Stimulated activated CD4-positive, alpha-beta T cell treated with anti-CD3 and anti-CD28 coated beads, Interleukin-1b, Interleukin-23, amount 100 ng/mL, for 24 hours (primary cell): ENCODE measurements at places on chromosomes 16 and 17.

DNA sequence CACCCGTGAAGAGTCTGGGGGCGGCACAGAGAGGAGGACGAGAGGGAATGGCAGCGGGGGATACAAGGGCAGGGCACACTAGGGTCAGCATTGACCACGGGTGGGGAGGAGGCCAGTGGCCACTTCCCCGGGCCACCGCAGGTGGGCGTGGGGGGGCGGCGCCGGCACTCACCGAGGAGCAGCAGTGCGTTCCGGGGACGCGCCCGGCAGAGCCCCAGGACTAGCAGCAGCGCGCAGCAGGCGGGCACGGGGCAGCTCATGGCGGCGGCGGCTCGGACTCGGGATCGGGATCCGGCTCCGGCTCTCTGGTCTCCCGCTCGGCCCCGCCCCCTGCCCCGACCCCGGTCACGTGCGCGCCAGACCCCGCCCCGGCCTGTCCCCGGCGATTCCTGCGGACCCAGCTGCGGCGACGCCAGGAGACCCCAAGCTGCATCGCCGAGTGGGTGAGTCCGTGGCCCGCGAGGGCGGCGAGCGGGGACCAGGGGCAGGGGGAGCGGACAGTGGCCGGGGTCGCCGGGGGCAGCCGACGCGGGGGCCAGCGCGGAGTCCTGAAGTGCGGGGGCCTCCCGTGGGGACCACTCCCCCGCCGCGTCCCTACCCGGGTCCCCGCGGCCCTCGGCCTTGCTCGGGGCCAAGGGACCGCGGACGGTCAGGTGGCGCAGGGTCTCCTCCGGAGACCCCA, at the start of the genes SGSH and SLC26A11:
Gene SGSH, minus strand, starts transcription at position 280 of the 682 bp plus-strand sequence. Its CDS starts 20 bp downstream, at position 260.
Gene SLC26A11, plus strand, starts transcription at position 374 of the 682 bp plus-strand sequence. CDS start 1,134 bp downstream, outside the sequence.
- DNase-seq: peak; percentile 39

DNA sequence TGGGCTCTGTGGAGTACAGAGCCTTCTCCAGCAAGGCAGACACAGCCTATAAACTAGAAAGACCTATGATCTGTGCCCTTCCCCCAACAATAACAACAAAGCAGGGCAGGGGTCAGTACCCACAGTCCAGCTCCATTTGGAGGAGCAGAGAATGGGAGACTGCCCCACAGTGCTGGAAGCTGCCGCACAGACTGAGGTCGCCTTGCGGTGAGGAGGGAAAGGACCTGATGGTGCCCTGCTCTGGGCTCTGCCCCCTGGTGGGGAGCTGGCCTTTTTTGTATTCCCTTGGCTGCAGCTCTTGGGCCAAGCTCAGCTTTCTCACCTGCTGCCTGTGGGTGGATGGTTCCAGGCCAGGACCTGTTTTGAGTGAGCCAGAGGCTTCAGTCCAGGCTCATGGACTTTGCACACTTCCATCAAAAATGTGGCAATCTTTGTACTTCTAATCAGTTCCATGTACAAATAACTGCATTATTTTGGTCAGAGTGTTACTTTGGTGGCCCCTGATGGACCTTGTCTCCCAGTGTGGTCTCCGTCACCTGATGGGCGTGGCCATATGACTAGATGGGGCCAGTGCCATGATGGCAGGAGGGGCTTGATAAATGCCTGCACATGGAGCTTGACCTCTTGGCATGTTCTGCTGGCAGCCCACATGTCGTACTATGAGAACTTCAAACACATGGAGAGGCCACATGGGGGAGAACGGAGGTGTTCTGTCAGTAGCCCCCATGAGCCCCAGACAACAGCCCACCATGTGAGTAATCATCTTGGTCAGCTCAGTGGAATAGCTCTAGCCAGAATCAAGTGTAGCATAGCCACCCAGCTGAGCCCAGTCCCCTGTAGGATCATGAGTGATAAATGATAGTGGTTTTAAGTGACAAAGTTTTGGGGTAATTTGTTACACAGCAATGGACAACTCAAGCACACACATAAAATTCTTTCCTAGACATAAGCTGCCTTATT, 24.2 kb downstream of the B9D1 start:
- peak; percentile 41 for DNase-seq

DNA sequence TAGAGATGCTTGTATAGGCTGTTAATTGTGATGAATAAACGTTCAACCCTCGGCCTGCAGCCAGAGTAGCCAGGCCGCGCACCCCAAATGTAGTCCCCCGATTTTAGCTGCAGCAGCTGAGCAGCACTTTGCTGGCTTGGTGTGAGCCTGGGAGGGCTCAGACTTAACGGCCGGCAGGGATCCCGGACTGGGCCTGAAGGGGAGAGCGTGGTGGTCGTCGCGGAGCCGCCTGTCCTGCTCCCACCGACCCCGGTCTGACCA, 11.9 kb downstream of the ZNF629 start:
- no peak for DNase-seq

- DNase-seq: no peak
Measured at GRCh38 chr17:81902653-81903414, 796 bp downstream of the NPB start.

DNA sequence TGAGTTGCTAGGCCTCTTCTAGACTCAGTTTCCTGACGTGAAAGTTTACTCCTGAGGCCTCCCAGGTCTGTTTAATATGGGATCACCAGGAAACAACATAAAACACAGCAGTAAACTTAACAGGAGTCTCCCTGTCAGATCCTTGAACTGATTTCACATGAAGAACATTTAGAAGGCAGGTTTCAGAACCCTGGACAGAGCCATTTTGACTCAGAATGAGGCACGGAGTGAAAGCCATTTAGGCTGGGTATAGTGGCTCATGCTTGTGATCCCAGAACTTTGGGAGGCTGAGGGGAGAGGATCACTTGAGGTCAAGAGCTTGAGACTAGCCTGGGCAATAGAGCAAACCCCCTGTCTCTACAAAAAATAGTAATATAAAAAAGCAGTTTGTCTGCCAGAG, 289.1 kb downstream of the CA10 start:
- DNase-seq: no peak

GRCh38 chr17:53218723-53219122, 604.0 kb upstream of the KIF2B start:
- no peak for DNase-seq

- no peak for DNase-seq
Measured at GRCh38 chr16:20851601-20852000, 45.3 kb downstream of the REXO5 start.

- DNase-seq: no peak
Measured at GRCh38 chr16:48225456-48225855, 18.6 kb upstream of the LONP2 start.

GRCh38 chr16:49464877-49465504, 91.4 kb downstream of the C16orf78 start:
- no peak for DNase-seq

GRCh38 chr17:39716879-39717536, 13.3 kb downstream of the MIEN1 start:
- DNase-seq: no peak

- DNase-seq: no peak
Measured at GRCh38 chr17:29575511-29576213, 7.2 kb downstream of the TP53I13 start.

DNA sequence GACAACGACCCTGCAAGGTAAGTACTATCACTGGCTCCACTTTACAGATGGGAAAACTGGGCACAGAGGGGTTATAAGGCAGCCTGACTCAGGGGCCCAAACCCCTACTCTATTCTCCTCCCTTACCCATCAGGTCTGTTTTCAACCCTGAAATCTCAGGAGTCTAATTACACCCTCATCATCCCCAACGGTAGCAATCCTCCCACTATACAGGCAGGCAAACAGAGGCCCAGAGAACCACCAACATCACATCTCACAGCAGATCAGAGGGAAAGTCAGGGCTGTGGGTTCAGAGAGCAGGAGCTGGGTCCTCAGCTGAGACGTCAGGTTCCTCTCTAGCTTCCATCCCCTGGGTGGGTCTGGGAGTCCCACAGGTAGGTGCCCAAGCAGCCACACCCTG, 16.5 kb downstream of the JUP start:
- no peak for DNase-seq

DNA sequence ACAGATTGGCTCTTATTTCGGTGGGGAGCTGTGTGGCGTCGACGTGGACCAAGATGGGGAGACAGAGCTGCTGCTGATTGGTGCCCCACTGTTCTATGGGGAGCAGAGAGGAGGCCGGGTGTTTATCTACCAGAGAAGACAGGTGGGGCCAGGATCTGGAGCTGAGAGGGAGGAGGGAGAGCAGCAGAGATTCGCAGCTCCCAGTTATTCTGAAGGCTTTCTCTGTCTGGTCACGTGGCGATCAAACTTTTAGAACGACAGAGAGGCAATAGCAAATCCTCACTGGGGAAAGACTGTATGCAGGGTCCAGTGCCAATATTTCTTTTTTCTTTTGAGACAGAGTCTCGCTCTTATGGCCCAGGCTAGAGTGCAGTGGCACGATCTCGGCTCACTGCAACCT, 22.2 kb downstream of the ITGAL start:
- no peak for DNase-seq

DNA sequence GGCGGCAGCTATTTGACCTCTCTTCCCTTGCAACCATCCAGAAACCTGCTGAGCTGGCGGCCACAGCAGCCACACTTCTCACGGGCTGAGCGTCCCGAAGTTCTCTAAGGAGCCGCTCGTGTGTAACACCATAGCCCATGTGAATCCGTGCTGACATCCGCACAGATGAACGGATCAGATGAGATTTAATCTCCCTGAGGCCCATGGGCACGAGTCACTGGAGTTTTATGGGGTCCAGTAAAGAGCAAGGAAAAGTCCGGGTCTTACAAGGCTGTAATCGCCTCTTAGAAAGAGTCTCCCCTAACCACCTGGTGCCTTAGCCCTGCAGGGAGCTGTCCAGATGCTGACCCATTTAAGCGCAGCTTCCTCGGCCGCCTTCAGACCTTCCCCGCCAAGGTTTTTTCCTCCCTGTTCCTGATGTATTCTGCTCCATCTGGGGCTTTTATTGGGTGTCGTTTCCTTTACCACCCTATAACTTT, 5.5 kb upstream of the CACNG5 start:
- DNase-seq: no peak

- no peak for DNase-seq
Measured at GRCh38 chr16:88512728-88513696, 57.2 kb upstream of the ZC3H18 start.

DNA sequence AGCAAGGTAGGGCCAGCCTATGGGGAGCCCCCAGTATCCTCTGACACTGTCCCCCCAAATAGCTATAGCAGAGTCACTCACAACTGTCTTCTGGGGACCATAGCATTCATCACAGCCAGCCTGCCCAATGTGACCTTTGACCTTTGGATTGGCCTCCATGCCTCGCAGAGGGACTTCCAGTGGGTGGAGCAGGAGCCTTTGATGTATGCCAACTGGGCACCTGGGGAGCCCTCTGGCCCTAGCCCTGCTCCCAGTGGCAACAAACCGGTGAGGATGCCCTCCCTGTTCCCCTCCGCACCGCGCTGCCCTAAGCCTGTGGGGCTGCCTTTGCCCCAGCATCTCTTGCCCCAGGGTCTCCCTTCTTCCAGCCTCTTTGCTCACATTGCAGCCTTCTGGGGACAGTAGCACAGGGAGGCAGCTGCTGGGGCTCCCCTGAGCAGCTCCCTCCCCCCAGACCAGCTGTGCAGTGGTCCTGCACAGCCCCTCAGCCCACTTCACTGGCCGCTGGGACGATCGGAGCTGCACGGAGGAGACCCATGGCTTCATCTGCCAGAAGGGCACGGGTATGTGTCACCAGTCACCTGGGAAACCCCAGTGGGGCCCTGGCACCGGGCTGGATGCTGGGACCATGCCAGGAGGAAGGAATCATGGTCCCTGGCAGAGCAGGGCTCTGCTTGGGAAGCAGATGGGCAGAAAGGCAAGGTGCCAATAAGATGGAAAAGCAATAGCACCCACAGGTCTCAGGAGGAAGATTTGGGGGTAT, 61.1 kb downstream of the MRC2 start:
- no peak for DNase-seq

DNA sequence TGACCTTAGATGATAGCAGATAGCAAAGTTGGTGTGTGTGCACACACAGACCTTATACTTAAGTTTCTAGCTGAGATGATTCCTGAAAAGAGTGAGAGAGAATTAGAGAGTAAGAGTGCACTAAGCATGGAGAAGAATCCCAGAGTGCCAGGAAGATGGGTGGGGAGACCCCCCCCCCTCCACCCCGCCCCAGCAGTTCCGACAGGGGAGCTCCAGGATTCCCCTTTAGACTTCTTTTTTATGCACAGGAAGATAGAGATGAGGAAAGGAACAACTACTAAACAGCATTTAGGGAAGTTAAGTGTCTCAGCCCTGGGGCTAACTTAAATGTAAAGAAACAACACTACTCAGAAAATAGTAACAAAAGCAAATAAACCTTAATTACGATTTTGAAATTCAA, 878.0 kb upstream of the GOT2 start:
- DNase-seq: no peak

DNA sequence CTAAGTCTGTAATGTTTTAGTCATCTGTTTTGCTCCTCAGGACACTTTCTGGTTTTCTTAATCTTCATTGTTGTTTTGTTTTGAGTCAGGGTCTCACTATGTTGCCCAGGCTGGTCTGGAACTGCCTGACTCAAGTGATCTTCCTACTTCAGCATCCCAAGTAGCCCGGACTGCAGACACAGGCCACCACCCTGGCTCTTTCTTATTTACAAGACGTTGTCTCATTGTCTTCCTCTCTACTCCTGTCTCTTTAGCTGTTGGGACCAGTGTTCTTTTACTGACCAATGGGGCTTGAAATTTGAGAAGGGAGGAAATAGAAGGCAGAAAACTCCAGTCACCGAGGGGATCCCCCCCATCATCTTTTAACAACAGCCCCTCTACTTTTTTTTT, 1.2 kb downstream of the SCPEP1 start:
- DNase-seq: no peak

DNA sequence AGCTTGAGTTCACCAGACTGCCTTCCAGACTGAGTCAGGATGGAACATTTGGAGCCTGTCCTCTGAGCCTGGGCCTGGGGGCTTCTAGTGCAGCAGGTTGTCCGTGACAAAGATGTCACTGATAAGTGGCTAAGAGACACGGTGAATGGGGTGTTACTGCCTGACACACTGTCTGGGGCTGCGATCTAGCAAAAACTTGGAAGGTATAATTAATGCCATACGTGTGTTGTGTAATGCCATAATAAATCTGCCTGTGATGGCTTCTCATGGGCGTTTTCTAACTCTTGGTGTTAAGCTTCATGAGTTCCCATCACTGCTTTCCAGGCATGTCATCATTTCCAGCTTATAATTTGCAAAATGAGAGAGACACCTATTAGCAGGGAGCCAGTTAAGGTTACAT, 215.4 kb downstream of the UTP18 start:
- no peak for DNase-seq

- no peak for DNase-seq
Measured at GRCh38 chr16:21625026-21625425, 25.6 kb downstream of the METTL9 start.

DNA sequence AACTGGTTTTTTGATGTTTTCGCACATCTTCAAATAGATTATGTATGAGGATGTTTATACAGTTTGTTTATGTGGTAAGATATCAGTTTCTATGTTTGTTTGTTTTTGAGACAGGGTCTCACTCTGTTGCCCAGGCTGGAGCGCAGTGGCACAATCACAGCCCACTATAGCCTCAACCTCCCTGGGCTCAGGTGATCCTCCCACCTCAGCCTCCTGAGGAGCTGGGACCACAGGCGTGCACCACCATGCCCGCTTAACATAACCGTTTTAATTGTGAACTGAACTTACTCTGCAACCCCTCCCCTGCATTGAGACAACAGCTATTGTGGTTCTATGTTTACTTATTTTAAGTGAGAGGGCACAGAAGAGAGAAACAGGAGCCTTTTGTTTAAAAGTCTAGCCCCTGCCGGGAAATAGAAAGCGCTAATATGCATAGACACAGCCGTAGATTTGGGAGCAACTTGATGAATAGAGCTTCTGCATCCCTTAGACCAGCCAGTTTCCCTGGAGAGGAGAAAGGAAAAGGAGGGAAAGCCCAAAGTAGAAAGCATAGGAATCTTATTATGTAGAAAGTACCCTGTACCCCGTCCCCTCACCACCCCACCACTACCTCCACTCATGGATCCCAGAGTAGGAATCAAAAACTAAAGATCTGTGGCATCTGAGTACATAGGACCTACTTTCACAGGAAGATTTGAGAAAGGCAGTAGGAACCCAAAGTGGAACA, 19.6 kb upstream of the APPBP2 start:
- no peak for DNase-seq
